CD4-positive, alpha-beta T cell treated with Interleukin-15 for 1 hour (primary cell): ENCODE measurements at places on chromosomes 3 and 15.

DNA sequence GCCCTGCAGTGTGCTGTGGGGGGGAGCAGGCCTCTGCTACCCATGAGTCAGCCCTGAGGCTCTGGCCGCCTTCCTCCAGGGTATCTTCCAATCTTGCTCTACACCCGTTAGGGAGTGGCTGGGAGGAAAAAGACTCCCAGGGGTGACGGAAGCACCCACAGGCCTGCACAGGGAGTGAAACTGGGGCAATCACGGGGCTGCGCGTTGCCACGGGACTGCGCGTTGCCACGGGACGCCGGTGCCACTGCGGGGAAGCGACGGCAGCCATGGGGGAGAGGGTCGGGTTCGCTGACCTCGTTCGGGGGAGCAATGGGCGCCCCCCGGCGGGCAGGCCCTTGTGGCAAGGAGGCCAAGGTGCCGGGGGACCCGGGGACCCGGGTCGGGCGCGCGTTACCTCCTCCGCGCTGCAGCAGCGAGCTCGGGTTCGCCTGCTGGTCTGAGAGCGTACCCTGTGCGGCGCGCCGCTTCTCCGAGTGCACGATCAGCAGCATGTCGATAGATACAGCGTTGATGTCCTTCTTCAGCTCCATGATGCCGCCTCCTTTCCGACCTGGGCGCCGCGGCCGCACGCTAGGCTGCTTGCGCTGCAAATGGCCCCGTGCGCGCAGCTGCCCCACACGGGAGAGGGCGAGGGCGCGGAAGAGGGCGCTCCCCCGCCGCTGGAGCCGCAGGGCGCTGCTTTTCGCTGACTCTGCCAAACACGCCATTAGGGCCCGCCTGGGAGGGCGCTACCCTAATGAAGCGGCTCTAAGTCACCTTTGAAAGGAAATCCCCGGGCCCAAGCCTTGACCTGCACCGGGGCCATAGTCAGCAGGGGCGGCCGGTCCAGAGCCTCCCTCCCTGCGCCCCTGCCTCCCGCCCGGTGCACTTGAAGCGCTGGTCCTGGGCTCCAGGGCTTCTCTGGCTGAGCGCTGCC is at the start of gene KY:
Gene KY (minus strand): TSS at position 592 of the 916 bp plus-strand sequence. CDS start 62 bp downstream, at position 530.
- no peak for DNase-seq

DNA sequence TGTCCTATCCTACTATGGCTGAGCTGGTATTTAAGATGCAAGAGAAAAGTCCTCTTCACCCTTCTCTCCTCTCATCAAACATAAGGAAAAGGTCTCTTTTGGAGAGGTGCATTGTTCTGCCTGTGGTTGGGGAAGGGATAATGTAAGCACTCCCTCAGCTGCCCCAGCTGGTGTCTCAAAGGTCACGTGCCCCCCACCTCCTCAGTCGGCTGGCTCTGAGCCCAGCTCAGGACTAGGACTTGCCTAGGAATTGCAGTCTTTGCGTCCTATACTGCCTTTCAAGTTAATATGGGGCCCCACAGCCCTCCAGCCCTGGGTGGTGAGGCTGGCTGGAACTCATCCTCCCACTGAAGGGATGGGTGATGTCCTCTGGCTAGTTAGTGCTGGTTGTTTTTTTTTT is 29.7 kb downstream of the OR4F15 start:
- DNase-seq: no peak

DNA sequence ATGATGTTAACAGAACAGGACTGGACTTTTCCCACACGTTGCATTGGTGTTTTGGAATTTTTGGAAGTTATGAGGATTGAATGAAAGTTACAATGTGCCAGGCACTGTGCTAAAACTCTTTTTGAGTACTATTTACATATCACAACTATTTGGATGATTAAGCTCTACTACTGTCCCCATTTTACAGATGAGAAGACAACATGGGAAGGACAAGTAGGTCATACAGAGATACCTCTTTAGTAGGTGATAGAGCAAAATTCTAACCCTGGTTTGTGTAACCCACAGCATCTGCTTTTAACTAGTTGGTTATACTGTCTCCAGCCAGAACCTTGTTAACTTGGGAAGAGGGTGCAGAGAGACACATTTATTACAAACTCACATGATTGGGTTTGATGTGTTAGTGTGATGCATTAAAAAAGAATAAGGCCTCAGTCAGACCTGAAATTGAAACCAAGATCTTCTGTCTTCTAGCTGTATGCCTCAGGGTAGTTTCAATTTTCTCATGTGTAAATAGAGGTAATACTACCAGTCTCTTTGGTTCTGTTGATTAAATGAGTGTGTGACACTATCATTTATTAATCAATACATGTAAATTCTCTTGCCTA is 1.4 kb downstream of the NDUFB4 start:
- no peak for DNase-seq

- peak; percentile 52 for DNase-seq
These were observed 11.1 kb downstream of the DPH3 start for GRCh38 chr3:16253601-16254000.

DNA sequence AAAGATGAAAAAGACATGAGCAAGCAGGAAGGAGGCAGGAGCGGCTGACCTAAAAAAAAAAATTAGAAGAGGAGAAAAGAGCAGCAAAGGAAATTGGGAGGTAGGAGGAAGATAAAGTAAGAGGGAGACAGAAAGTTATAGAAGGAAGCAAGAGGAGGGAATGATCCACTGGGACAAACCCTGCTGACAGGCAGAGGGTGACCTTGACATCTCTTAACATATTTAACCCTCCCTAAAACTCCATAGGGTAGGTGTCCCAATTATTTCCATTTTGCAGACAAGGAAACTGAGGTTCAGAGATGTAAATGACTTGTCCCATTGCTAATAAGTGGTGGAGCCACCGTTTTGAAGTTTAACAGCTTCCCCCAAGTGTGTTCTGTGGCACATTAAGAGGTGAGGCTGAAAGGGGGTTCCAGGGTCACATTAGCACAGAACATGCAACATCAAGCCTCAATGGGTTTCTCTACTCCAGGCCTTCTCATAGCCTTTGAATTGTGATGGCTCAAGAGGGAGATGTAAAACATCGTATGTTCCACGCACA is 37.4 kb upstream of the PRICKLE2 start:
- DNase-seq: no peak

DNA sequence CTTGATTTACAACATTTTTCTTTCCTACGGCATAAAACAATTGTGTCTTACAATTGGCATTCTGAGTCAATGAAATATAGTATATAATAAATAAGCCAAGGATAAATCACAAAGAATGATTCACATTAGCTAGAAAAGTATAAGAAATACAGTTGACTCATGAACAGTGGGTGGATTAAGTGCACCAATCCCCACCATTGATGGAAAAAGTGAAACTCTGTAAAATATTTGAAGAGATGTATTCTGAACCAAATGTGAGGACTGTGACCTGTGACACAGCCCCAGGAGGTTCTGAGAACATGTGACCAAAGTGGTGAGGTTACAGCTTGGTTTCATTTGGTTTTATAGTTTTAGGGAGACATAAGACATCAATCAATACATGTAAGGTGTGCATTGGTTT is 227.5 kb downstream of the ALCAM start:
- DNase-seq: no peak

DNA sequence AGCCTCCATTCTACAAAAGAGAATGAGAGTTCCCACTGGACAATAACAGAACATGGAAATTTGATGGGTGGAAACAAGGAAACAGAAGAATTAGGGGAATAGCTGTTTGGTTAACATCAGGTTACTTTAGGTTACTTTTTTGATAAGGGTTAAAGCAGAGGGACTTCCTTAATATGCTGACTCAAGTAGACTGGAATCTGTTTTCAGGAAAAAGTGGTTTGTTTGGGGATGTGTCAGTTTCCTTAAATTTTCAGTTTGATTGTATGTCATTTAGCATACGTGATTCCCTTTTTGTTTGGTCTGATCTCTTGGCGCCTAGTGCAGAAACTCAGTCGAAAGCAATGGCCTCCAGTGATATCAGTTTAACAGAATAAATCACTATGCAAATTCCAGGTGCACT is 411.8 kb upstream of the GRM7 start:
- no peak for DNase-seq

DNA sequence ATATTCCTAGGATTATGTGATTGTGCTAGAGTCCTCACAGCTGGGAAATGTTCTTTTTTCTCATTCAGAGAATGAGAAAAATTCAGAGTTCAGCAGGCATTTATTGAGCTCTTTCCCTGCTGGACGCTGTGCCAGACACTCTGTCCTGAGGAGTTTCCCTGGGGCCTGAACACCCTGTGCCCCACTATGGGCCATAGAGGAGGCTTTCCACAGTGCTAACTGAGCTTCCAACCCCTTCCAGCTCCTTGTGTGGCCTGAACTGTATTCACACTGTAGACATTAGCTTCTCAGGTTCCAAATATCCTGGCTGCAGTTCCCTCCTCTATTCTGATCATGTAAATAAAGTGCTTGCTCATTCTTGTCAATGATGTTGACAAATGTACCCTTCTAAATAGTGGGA is 10.0 kb downstream of the ABHD2 start:
- no peak for DNase-seq

DNA sequence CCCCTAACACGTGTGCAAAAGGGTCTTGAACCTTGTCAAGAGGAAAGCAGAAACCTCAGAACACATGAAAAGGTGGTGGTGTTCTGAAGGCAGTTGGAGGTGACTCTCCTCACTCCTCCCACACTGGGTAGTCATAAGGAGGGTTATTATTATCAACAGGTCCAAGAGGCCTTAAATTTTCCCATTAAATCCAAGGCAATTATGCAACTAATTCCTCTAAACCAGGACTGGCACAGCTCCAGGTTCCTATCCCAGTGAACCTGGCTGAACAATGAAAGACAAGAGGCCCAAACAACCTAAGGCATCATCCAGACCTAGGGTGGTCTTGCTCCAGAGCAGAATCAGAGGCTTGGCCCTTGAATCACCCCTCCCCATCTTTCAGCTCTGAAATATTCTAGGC is 15.0 kb downstream of the MYLK start:
- DNase-seq: no peak

GRCh38 chr15:83446904-83447709 is at the start of gene SH3GL3:
TSS of gene SH3GL3 (plus strand) at chr15:83447341. CDS start at chr15:83447534, 193 bp downstream.
- peak; percentile 38 for DNase-seq

- no peak for DNase-seq
These were observed 54.0 kb upstream of the MYZAP start for GRCh38 chr15:57537488-57538264.

- DNase-seq: no peak
These were observed 14.0 kb downstream of the RPSA start for GRCh38 chr3:39420543-39420942.

DNA sequence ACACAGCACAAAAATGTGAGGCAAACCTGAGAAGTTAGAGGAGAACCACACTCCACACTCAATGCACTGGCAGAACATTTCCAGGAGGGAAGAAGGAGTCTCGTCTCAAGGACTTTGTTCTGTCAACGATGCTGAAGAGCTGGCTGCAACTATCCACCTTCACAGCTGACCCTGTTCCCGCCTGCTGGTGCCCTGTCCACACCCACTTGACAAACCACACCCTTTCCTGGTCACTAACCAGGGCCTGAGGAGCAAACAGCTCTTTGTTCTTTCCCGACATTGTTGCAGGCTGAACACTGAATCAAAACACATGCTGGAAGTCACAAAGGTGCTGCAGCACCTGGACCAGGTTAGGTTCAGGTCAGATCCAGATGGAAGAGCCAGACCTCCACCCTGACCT is 92.6 kb upstream of the ARRDC4 start:
- DNase-seq: no peak

DNA sequence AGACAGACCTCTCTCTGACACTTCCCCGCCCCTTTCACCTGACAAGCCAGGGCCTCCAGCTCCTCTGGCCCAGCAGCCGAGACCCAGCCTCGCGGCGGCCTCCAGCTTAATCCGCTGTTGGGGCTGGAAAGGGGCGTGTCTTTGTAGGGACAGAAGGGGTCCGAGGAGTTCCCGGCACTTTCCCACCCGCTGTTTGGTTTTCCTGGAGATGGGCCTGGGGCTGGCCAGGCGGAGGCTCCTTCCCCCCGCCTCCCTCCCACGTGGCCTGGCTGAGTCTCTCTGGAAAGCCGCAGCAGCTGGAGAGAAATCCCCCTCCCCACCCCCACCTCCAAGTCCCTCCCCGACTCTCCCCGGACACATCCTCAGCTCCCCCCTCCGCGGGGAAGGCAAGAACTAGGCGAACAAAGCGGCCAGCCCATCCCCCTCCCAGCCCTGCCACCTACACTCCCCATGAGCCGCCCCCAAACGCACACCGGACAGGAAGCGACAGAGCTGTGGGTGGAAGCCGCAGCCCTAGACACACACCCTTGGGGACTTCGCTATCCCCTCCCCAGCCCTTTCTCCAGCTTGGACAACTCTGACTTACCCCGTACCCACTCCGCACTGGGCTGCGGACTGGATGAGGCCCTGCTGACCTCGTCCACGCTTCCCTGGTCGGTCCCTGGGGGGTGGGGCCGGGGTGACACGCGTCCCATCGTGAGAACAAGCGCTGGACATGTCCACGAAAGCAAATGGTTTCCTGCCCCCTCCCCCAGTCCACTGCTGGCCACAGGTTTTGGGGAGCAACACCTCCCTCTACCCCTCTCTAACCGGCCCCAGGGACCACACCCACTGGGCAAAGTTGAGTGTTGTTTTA is 1.2 kb downstream of the IGDCC4 start:
- no peak for DNase-seq

- no peak for DNase-seq
These were observed 21.0 kb upstream of the CHMP2B start for GRCh38 chr3:87206070-87206469.

DNA sequence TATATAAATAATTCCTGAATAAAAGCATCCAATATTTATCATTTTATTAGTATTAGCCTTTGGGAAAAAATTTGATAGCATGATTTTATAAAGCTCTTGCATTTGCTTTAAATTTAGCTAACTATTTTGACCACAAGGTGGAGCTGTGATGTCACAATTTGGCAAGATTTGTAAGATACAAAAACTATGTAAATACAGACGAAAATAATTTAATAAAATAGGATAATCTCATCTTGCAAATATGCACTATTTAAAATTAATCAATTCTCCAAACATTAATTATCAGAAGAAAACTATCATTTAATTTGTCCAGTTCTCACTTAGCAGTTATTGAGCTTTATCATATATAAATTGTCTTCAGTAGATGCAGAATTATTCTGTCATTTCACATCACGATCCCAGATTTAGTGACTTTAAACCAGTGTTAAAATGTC is 95.4 kb downstream of the PLOD2 start:
- DNase-seq: no peak

- DNase-seq: peak; percentile 19
These were observed 1.1 kb upstream of the FGF7 start for GRCh38 chr15:49421991-49422390.

DNA sequence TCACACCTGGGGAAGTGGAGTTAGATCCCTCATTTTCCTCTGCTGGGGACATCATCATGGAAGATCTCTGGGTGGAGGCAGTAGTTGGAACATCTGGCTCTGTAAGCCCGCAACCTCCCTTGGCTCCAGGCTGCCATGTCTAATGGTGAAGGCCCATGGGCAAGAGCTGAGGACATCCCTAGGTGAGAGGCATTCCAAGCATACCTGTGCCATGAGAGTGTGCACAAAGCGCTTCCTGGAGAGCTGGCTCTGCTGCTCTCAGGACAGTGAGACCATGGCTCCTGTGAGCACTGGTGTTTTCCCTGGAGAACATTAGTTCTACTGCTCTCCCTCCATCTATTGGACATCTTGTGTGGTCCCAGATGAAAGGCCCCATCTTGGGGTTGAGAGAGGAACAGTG is 7.7 kb downstream of the MAPKAPK3 start:
- DNase-seq: no peak
